ENCODE measurements at places on chromosomes 1 and 21.

GRCh38 chr1:163069142-163069541 lies at the start of gene RGS4:
TSS of gene RGS4 (plus strand) at chr1:163069361. CDS start at chr1:163069485, 124 bp downstream.
- DNase-seq, result peak; percentile 93

- no peak for DNase-seq
Measured at GRCh38 chr1:24717887-24718650, 27.2 kb upstream of the CLIC4 start.

GRCh38 chr1:155424091-155424490 lies 103.4 kb downstream of the RUSC1 start:
- no peak for DNase-seq

- no peak for DNase-seq
Measured at GRCh38 chr1:150311762-150312161, 9.6 kb upstream of the PRPF3 start.

DNA sequence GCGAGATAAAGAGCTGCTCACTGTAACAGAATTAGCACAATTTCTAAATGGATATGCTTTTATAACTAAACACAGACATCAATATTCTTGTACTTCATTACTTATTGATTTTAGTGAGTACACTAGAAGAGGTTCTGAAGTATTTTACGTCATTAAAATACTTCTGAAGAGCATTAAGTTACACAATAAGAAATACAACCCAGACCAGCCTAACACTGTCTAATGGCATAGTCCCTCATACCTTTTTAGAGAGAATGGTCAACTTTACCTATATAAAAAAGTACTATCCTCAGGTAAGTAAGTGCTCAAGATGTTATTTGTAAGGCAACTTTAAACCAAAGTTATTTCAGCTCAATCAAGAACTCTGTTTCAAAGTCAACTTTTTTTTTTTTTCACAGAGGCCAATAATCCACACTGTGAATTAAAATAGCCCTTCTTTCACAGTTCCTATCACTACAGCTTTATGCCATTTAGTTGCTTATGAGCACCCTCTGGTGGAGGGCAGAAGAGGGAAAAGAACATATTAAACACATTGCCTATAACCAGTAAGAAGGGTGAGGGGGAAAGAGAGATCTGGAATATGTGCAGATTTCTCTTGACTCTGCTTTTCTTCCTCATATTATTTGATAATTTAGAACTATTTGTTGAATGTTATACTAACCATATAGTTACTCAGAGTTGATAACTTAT lies 182.1 kb upstream of the DMRTA2 start:
- DNase-seq, result no peak

DNA sequence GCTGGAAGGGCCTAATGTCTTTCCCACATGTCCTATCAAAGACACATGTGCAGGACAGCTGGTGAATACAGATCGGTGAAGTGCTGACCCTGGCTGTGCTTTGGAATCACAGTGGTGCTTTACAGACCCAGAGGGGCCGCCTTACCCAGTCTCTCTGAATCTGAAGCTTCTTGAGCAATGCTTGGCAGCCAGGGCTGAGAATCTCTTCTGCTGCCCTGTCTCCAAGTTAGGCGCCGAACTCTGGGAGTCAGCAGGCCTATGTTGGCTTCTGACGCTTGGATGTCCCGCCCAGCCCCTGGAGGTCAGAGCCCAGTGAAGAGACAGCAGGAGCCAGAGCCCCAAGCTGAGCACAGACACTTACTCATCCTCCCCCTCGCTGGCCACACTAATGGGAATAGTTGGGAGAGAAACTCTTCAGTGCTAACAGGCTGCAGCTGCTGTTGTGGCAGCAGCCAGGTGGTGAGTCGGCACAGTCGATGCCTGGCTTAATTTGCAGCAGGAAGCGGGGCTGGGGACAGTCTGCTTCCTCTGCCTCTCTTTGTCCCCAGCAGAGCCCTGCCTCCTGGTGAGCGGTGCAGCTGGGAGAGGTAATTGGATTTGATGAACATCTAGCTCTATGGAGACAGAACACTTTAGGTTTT lies 68.1 kb downstream of the URB2 start:
- peak; percentile 41 for DNase-seq

DNA sequence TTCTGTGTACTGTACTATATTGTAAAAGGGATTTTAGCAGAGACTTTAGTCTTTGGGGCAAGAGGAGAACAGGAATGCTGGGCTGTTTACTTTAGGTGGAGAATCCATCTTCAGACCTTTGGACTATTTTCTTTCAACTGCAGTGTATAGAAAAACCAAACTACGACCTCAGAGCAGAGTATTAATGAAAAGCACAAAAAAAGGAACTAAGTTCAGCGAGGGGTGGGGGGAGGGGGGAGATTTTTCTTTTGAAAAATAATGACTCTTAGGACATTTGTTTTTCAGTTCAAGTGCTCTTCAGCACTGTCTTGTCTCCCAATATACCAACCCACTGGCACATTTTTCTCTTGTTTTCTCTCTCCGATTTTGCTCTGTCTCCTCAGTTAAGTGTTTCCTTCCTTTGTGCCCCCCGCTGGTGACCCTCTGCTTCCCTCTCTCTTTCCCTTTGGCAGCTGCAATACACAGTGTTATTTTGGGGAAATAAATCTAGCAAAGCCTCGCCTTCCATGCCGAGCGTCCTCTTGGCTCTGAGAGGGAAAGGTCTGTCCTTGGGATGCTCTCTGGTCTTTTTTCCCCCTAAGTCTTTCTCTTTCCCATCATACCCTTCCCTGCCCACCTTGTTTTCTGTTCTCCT lies 44.8 kb downstream of the ACP6 start:
- DNase-seq, result no peak

DNA sequence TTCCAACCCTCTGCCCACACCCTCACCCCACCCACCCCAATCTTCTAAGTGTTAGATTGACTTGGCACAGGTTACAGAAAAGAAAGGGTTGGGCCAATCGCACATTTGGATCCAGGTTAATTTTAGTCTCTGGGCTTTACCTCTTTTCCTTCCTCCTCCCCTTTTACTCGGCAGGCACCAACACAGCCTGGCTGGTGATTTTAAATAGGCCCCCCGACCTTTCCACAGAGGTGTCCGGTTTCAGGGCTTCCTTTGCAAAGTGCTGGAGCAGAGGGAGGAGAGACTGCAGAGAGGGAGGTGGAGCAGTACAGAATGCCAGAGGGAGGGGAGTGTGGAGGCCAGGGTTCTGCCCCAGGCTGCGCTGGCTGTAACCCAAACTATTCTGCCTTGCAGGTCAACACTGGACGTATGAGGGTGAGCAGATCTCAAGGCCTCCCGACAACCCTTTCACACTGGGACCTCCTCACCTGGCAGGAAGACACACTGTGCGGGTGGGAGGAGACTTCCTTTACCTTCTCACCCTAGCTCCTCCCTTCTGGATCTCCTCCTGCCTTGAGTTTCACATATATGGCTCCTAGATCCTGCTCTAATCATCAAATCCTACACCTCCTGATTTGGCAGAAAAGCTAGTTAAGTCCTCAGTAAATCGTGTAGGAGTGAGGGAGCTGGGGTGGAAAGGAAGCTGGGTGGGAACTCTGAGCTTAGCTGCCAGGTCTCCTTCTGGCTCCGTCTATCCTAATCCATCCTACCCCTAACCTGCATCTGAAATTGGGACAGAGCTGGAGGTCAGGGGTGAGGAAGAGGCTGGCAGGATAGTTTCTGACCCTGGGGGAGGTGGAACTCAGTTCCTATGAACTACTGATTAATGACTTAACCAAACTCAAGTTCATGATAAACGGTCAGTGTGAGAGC lies 2.4 kb downstream of the CA14 start:
- no peak for DNase-seq

- no peak for DNase-seq
Measured at GRCh38 chr1:223125766-223126165, 17.3 kb downstream of the TLR5 start.

GRCh38 chr1:213884942-213885341 lies 102.8 kb upstream of the PROX1 start:
- DNase-seq, result no peak

DNA sequence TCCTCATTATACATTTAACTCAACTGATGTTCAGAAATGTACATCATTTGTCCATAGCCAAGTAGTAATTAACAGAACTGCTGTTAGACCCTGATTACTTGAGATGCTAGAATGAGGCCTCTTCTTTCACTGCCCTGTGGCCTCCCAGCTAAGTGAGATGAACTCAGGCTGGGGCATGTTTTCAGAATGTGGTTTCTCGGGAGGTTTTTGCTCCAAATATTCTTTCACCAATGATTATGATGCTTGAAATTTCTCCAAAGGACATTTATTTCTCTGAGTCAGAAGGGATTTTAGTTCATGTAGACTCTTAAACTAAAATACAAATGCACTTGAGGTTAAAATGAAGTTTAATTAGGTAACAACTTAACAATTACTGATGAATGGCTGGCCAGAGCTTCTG lies 34.6 kb upstream of the ADAMTS5 start:
- DNase-seq, result no peak

DNA sequence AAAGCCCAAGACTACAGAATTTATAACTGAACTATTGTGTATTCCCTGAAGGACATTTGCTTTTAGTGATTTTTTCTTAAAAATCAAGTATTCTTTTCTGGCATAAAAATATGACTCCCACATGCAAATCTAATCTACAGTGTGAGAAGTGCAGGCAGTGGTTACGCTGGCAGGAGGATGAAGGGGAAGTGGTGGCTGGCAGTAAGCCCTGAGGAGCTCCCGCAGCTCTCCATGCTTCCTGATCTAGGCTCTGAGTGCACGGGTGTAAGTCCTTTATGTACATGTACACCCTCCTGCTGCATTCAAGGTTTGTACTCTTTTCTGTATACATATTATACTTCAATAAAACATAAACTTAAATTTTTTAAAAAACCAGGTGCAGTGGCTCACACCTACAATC lies 67.5 kb upstream of the PRDX6 start:
- DNase-seq, result no peak

GRCh38 chr1:238722812-238723211 lies 663.6 kb upstream of the CHRM3 start:
- DNase-seq, result no peak

DNA sequence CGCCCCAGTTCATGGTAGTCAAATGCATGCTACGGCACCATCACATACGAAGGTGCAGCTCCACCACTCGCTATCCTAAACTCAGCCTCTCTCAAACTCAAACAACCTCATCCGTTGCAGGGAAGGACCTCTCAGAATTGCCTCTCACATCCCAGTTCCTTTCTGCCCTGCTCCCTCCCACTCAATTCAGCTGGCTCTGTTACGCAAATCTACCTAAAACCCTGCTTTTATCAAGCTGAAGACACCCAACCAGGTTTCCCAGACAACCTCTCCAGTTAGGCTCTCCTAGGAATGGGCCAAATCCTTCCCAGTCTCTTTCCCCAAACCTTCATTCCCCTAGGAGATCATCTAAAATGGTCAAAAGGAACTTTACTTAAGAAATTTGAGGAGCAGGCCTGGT lies 62.9 kb downstream of the CLSTN1 start:
- DNase-seq, result no peak

- DNase-seq, result no peak
Measured at GRCh38 chr1:17819129-17819802, 64.1 kb downstream of the ACTL8 start.

GRCh38 chr1:85553416-85554335 lies 26.9 kb upstream of the CCN1 start:
- no peak for DNase-seq

DNA sequence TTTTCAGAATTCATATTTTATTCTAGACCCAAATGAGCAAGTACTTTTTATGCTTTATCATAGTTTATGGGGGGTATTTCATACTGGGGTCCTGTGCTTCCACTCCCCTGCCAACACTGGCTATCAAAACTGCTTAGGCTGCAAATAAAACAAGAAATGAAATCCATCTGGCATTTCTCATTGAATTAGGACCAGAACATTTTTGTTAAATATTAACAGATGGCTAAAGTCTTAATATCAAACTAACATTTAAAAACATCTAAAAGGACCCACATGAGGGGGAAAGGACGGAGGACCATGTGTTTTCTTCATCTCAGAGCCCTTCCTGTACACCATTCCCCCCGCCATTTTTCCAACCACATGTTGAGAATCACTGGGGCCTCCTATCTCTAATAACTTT lies 167.5 kb upstream of the C1orf105 start:
- no peak for DNase-seq

- DNase-seq, result no peak
Measured at GRCh38 chr1:153192697-153193096, 10.5 kb upstream of the LELP1 start.

- DNase-seq, result no peak
Measured at GRCh38 chr1:170012920-170013319, 61.6 kb downstream of the KIFAP3 start.

GRCh38 chr1:199898654-199899053 lies 128.9 kb upstream of the NR5A2 start:
- no peak for DNase-seq

DNA sequence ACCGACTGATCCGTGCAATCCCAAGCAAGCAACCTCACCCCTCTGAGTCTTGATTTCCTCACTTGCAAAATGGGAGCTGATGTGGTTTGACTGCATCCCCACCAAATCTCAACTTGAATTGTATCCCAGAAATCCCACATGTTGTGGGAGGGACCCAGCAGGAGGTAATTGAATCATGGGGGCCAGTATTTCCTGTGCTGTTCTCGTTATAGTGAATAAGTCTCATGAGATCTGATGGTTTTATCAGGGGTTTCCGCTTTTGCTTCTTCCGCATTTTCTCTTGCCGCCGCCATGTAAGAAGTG lies 58.4 kb downstream of the FHAD1 start:
- no peak for DNase-seq

DNA sequence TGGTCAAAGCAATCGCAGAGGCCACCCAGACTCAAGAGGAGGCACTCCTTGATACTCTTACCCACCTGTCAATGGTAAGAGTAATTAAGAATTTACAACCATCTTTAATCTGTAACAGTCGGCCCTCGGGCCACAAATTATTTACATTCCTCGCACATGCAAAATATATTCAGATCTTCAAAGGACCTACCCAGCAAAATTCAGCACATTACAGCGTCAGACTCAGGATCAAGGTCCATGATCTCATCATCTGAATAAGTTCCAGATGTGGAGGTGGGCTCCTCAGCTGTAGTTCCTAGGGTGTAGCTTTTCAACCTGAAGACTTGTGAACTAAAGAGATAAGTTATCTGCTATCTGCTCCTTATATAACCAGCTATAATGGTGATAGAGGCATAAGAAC lies 17.1 kb upstream of the RNF11 start:
- DNase-seq, result no peak

DNA sequence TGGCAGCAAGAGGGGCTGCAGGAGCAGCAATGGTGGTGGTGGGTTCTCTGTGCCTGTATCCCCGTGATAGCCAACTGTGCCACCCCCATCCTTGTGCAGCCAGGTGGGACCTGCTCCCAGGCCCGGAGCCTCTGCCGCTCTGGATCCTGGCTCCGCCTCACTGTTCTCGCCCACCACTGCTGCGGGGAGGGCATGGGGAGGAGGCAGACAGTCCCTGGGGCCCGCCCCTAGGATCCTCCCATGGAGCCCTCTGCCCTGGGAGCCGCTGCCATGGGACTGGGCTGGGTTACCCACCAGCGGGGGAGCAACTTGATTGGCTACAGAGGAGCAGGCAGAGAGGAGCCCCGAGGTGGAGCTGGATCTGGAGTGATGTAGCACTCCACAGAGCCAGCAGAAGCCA lies 31.6 kb downstream of the CD1D start:
- no peak for DNase-seq

GRCh38 chr1:179365342-179366092 lies at the start of gene AXDND1:
TSS of gene AXDND1 (plus strand) at chr1:179365971. CDS start at chr1:179366510, 539 bp downstream.
- DNase-seq, result peak; percentile 52

GRCh38 chr1:214934045-214934444 lies 148.5 kb upstream of the KCNK2 start:
- DNase-seq, result no peak

GRCh38 chr1:2414297-2414958 lies 2.1 kb upstream of the PEX10 start:
- peak; percentile 26 for DNase-seq
